GM23338 (cell line): ENCODE measurements at places on chromosomes 7 and 10. TPM values are rescaled to one million over a fixed set of nuclear protein-coding genes. Genes with fewer than 3 reads are reported as not detected.

- no peak for DNase-seq
Measured at GRCh38 chr10:88086187-88086960, 222.9 kb downstream of the PTEN start.

DNA sequence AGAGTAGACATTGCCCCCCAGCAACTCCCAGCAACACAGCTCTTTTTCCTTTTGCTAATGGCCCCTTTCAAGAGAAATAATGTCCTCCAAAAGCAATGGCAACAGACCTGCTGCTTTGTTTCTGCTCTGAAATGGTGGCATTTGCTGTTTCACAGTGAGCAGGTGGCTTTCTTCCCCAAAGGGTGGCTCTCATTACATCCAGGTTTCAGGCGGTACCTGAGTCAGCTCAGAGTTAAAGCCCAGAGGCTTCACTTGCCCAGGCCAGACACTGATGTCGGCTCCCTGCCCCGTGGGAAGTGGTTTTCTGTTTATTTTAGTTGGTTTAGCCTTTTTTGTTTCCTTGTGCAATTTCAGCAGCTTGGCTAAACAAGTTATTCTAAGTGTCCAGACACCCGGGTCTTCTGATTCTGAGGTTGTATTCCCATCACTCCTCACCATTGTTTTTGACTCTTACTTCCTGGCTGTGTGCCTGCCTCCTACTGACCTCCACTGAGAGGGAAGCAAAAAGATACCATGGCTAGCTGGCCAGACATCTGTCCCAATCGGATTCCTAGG, 7.8 kb upstream of the ATOH7 start:
- no peak for DNase-seq

- DNase-seq: no peak
Measured at GRCh38 chr7:83749495-83749894, 100.6 kb upstream of the SEMA3E start.

DNA sequence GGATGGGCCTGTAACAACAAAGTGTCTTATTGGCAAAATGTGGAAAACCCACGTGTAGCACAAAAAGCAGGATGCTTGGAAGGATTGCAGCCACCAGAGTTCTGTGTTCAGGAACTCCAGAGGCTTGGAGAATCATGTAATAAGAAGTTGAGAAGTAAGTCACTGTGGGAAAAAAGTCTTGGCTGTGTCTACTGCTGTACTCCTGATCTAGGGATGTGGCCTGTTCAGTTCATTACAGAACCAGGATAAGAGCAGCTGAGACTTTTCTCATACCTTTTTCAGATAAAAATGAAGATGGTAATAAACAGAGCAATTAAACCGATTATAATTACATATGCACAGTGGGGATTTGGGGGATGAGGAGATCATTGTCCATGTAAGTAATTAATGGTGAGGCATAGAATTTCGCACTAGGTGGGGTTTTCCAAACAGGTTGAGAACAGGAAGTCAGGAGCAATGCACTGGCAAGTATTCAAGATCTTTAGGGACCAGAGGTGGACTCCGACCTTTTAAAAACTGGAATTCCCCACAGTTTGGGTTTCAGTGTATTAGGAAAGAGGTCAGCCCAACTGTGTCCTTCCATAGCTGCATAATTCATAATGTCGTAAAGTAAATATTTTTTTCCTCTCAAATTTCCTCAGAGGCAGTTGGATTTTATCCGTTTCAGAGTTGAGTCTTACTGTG, 281.7 kb downstream of the FRMD4A start:
- DNase-seq: no peak

ANKRD7 gene
- 1.6 TPM in 1 of 2 replicates, not detected in the other for total RNA-seq

CYP26C1 gene
- 0.24 TPM in 1 of 2 replicates, not detected in the other for total RNA-seq

CALN1 gene
- total RNA-seq: 14.5 and 15.3 TPM in 2 replicates

DNA sequence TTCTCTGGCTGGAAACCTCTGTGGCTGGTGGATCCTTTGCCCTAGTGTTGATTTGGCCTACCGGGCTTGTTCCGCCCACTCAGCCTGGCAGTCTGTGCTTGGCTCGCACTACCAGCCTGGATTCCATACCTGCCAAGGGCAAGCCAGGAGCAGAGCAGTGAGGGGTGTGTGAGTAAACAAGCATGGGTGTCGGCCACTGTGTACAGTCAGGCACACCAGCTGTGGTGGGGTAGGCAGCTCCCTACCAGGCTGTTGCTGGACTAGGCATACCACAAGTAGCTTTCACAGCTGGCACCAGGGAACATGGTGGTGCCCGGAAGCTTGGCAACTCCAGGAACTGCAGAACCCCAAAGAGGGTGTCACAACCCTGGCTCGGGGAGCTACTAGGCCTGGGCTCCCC, 942.9 kb upstream of the LRRN3 start:
- DNase-seq: no peak

DNA sequence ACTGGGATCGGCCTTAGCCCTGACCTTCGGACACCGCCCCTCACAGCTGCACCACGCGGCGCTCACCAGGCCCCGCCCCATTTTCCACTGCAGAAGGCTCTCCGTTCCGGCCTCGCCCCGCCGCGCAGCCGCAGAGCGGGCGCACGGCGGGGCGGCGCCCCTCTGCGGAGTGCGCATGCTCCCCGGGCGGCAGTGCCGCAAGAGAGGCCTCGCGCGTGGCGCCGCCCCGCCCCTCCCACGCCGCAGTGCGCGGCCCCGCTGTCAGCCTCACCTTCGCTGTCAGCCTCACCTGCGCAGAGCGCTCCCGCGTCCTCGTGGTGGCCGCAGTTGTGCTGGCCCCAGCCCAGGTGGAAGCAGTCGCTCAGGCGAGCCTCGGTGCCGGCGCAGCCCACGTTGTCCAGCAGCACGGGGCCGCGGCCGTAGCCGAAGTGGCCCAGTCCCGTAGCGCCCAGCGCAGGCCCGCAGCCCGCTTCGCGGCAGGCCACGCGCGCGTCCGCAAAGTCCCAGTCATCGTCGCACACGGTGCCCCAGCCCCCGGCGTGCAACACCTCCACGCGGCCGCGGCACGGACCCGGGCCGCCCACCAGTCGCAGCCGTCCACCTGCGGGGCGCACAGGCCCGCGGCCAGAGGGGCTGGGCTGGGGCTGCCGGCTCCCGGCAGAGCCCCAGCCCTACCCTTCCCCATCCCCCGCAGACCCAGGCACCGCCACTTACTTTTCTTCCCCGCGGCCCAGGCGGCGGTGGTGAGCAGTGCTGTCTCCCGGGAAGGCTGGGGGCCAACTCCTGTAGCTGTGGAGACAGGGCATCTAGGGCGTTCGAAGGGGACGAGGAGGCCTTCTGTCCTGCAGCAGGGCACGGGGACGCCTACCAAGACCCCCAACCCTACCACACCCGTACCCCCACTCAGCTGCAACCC, 16.1 kb downstream of the SSC4D start:
- peak; percentile 97 for DNase-seq

GIMAP4 gene
- not detected in 2 replicates for total RNA-seq

GRCh38 chr10:31340343-31340742, 21.3 kb downstream of the ZEB1 start:
- no peak for DNase-seq

GRCh38 chr7:108222236-108222892, 92.2 kb upstream of the LAMB4 start:
- peak; percentile 57 for DNase-seq

DNA sequence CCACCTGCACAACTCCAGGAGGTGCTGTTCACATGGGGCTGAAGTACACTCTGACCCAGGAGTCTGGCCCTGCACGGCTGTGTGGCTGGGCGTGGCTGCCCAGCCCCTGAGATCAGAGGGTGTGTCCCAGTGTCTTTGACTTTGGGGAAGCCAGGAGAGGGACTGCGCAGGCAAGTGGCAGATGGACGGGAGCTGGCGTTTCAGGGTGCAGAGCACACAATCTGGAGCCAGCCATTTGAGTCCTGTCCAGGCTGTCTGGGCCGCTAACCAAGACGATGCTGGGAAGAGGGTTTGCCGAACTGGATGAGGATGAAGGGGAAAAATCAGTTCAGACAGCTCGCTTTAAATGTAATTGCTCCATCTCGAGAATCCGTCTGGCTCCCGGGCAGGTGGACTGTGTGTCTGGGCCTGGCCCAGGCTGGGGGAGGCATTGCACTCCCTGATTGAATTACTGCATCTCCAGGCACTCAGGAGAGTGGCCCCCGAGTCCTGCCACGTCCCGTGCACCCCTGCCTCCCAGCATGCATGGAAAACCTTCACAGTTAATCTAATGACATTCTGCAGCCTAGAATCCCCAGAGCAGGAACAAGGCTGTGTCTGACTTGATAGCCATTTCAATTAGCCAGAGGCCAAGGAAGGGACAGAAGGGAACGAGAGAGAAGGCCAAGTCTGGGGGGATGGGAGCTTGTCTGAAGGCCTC, 120.8 kb upstream of the NANOS1 start:
- no peak for DNase-seq

DNA sequence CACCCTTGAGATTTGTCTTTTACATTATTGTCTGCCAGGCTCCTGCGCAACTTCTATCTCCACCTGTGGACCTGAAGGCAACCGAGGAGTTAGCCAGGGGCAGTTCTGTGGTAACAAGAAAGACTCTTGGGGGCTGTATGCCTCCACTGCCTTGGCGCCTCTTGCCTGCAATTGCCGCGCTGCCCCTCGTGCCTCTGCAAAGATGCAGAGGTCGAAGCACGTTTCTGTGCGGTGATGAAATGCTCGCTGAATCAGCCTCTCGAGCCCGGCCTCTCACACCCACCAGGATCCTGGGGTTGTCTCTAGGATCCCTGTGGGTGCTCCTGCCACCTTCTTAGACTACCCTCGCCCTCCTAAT, 486 bp upstream of the LHFPL3 start:
- peak; percentile 52 for DNase-seq

DNA sequence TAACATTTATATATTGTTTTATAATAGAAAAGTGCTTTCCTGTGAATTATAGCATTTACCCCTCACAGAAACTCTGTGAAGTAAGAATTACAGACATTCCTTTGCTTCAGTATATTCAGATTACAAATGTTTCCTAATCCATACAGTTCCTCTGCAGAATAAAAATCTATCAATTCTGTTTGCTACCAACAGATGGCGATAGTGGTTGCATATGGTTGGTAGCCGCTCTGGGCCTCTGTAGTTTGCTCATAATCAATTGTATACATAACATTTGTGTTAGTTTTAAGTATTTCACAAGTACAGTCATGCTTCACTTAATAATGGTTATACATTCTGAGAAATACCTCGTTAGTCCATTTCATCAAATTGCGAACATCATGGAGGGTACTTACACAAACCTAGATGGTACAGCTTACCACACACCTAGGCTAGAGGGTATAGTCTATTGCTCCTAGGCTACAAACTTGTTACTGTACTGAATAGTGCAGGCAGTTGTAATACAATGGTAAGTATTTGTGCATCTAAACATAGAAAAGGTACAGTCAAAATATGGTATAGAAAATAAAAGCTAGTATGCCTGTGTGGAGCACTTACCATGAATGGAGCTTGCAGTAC, 94.4 kb upstream of the STEAP4 start:
- DNase-seq: peak; percentile 54

CACNA2D1 gene
- 20.4 and 33.7 TPM in 2 replicates for total RNA-seq

DNA sequence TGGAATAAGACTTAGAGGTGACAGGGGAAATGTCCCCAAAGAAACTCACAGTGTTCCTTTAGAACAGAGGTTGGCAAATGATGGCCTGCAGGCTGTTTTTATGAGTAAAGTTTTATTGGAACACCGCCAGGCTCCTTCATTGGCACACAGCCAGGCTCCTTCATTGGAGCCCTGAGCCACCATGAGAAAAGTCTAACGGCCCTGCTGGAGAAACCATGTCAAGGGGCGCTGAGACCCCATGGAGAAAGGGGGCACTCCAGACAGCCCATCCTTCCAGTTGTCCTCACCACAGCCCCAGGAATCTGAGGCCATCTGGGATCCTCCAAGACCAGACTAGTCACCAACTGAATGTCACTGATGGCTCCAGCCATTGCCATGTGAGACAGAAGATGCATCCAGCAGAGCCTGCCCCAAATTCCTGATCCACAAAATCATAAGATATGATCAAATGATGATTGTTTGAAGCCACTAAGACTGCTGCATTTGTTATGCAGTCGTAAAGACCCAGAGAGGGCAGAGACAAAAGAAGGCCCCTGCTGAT, 88.2 kb upstream of the GPR26 start:
- no peak for DNase-seq

DNA sequence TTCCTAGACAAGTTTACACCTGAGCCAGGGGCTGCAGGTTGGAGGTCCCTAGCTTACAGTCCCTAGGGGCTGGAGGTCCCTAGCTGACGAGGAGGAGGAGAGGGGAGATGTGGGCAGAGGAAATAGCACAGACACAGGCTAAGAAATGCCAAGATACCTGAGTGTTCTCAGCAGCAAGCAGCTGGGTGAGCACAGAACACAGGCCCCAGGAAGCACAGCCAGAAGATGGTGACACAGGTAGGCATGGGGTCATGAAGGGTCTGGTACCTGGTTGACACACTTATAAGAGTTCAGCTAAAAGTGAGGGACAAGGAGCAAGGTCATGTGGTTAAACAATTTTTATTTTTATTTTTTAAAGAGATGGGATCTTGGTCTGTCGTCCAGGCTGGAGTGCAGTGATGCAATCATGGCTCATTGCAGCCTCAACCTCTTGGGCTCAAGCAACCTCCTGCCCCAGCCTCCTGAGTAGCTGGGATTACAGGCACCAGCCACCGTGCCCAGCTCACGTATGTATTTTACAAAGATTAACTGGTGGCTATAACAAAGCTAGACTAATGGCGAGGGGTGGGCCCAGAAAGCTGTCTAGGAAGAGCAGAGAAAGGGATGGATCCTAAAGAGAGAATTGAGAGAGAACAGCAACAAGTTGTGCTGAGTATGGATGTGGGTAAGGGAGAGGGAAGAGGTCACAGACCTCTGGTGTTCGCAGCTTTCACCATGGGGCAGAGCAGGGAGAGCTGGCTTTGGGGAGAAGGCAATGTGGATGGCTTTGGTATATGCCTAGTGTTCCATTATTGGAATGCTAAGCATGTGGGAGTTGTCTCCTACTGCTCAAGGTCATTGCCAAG, 140.3 kb upstream of the KLF14 start:
- no peak for DNase-seq

DNA sequence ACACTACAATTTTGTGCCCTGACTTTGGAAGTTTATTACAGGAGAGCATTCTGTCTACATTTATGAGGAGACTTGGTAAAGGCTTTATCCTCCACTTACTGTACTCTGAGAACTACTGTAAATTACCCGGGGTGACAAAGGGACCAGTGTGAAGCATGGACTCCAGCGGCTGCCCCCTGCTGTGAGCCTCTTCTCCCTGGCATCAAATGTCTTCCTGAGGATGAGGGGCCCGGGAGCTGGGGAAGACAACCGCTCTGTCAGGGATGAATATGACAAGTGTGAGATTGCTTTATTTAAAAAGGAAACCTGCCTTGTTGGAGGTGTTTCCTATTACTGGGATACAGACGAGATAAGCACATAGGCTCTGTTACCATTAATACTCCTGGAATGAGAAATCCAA, 714.8 kb downstream of the CCSER2 start:
- no peak for DNase-seq

NAMPT gene
- 73.9 and 98.1 TPM in 2 replicates for total RNA-seq

DNA sequence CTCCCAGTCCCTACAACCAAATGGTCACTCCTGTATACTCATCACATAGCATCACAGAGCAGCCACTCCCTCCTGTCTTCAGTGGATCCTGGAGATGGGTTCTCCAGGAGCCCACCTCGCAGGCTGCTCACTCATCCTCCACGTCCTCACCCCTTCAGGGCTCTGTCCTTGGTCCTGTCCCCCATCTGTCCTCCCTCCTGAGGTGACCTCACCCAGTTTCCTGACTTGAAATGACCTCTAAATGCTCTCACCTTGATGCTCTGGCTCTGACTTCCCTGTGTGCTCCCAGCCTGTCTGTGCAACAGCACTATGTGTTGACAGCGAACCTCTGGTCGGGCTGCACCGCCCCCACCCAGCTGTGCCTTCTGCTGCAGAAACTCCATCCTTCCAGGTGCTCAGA, 2.1 kb upstream of the PPP2R2D start:
- DNase-seq: no peak

GIMAP8 gene
- not detected in 2 replicates for total RNA-seq
